ENCODE measurements at places on chromosomes 7 and 10. TPM values are rescaled to one million over a fixed set of nuclear protein-coding genes. Genes with fewer than 3 reads are reported as not detected.

Gene SEMA3D
- total RNA-seq: 17.7 TPM

Gene ZPBP
- total RNA-seq: not detected

Gene CTAGE6
- total RNA-seq: not detected

Gene SH2D4B
- total RNA-seq: not detected

Gene PCGF5
- 28.2 TPM for total RNA-seq

Gene C10orf88
- total RNA-seq: 14.3 TPM

All from astrocyte (in vitro differentiated cells and primary cell).